ENCODE measurements at places on chromosomes 2 and 18. TPM values are rescaled to one million over a fixed set of nuclear protein-coding genes. Genes with fewer than 3 reads are reported as not detected.

DNA sequence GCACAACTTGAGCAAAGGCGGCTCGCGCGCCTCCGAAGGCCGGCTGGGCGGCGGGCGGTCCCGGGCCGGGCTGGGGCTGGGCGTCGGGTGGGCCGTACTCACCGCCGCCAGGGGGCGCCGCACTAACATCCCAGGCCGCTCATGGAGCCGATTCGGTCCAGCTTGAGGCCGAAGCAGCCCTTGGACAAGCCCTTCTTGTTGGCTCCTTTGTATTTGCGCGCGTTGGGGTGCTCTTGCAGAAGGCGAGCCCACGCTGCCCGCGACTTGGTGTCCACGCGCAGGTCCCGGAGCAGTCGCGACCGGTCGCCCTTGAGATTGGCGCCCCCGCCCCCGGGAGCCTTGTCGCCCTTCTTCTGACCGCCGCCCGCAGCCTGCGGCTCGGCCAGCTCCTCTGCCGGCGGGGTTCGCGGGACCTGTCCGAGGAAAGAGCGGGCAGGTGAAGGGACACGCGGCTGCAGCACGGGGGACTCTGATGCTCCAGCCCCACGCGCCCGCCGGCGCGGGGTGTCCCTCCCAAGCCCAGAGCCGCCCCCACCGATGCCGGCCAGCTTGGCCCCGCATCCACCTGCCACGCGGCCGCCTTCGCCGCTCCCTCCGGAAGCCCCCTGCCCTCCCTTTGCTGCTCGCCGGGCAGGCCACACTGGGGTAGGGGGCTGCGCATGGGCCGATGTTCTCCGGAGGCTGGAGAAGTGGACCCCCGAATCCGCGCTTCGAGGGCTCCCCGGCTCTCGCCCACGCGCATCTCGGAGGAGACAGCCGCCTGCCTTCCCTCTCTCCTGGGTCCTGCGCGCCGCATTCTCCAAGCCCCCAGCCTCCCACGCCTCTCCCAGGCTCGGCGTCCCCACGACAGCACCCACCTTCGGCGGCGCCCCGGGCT lies 655 bp downstream of the NPPC start:
- H3K4me1 ChIP-seq: peaks cover 25% of the 10 kb centered on the region
- H3K27ac ChIP-seq: no peak overlapping the region
- peak overlapping the region; percentile 40 for H3K4me3 ChIP-seq
- H3K27me3 ChIP-seq: no peaks in the 10 kb centered on the region

The NT5C1B gene
- not detected for total RNA-seq

The TMEM182 gene
- total RNA-seq: 1.1 TPM

GRCh38 chr2:95301876-95302641 lies 4.9 kb downstream of the KCNIP3 start:
- DNase-seq: no peak
- H3K4me1 ChIP-seq: no peaks in the 10 kb centered on the region

DNA sequence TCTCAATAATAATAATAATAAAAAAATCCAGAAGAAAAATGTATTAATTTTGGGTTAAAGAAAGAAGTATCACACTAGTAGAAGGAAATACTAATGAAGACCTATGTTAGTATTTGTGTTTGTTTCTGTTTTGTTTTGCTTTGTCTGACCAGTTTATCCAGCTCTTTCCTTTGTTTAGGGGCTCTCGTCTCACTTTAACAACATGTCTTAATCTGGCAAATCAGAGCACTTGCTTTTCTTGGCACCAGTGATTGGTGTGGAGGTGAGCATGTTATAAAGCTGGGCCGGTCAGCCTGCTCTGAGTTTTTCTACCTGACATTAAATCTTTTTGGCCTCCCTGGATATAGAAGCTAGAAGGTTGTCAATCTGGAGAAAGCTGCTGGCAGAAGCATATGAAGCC lies 15.1 kb upstream of the MEX3C start:
- H3K36me3 ChIP-seq: no peaks in the 10 kb centered on the region
- H3K4me3 ChIP-seq: no peak overlapping the region
- H3K27me3 ChIP-seq: no peaks in the 10 kb centered on the region

The METTL21A gene
- total RNA-seq: 7.1 TPM

DNA sequence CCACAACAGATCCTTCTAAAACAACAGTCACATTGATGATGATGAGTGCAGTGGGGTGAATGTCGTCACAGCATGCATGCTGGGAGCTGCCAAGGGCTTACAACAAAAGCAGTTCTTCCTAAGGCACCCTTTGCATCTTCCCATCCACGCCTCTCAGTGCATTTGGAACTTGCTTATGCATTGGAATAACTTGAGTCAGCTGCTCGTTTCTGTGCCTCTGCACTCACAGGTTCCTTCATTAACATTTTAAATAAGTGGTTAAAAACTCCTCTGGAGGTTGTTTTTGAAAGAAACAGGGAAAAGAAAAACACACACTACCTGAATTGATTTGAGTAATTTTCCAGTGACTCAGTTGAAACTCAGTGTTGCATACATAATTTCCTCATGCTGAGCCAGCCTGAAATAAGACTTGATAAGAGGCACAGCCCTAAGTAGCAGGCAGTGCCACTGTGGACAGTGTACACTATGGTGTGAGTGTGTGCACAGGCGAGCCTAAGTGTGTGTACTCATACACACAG lies 46.8 kb upstream of the TRIM43B start:
- H3K27ac ChIP-seq: no peak overlapping the region
- H3K4me1 ChIP-seq: no peaks in the 10 kb centered on the region
- no peaks in the 10 kb centered on the region for H3K36me3 ChIP-seq
- H3K27me3 ChIP-seq: no peaks in the 10 kb centered on the region
- no peak for DNase-seq
- H3K4me3 ChIP-seq: no peak overlapping the region

DNA sequence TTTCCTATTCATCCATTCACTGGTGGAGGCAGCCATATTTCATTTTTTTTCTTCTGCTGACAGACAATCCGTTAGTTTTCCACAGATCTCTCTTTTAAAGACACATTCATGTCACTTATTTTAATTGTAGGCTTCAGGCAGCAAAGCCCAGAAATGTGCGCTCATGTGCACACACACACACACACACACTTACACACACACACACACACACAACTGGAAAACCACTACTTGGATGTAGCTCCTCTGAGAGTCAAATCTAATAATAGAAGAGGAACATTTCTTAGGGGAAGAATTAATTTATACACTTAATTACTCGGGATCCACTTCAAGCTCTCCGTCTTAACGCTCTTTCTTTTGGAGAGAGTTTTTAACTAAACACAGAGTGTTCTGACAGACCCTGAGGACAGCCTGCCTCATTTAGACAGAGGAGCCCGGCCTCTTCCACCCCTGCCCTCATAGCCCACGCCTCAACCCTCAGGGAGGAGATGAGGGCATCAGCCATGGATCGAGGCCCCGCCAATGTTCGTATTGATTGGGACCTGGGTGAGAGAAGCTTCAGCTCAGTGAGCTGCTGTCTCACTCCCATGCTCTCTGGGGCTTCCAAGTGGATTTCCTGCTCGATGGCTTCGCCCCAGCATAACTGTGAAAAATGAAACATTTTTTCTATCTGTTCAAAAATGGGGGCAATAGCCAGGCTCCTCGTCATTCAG lies 261.4 kb upstream of the SKOR2 start:
- H3K27me3 ChIP-seq: no peaks in the 10 kb centered on the region
- DNase-seq: no peak
- no peaks in the 10 kb centered on the region for H3K36me3 ChIP-seq
- H3K4me3 ChIP-seq: no peak overlapping the region
- H3K4me1 ChIP-seq: no peaks in the 10 kb centered on the region
- H3K27ac ChIP-seq: no peak overlapping the region

The EN1 gene
- not detected for total RNA-seq

DNA sequence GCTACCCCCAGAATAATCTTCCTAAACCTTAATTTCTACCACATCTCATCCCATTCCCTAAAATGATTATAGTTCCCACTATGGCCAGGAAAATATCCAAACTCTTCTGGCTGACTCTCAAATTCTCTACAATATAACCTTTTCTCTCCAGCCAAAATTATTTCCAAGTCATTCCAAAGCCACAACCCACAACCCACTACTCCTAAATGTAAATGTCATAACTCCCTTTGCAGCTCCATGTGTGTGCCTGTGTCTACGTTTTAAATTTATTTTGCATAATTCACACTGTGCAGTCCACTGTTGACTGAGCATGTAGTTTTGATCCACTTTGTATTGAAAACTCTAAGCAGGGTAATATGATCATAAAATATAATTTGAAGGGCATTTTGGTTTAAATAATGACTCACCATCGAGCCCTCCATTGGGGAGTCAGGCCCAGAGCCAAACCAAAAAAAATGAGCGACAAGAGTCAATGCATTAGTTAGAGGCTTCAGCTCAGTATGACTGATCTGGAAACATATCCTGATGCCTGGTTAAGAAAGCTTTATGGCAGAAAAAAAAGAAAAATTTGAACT lies 171.0 kb downstream of the AFF3 start:
- H3K27ac ChIP-seq: no peak overlapping the region
- DNase-seq: no peak
- no peaks in the 10 kb centered on the region for H3K36me3 ChIP-seq
- H3K4me3 ChIP-seq: no peak overlapping the region
- no peaks in the 10 kb centered on the region for H3K4me1 ChIP-seq

DNA sequence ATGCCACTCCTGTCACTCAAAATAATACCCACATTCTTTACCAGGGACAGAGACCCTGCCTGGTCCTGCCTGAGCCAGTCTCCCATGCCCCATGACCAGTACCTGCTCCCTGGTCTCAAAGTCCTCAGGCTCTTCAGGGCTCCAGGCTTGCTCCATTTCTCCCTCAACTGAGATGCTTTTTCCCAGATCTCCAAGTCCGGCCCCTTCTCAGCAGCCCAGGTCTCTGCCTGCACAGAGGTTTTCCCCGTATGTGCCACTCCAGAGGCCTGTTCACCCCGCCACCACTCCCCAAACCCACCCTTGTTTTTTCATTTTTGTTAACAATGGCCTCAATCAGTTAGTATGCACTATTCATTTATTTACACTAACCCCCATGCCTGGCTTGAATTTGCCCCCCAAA lies 499.5 kb upstream of the MYT1L start:
- no peaks in the 10 kb centered on the region for H3K4me1 ChIP-seq
- H3K27ac ChIP-seq: no peak overlapping the region
- H3K27me3 ChIP-seq: no peaks in the 10 kb centered on the region

- no peaks in the 10 kb centered on the region for H3K4me1 ChIP-seq
- H3K36me3 ChIP-seq: no peaks in the 10 kb centered on the region
- H3K27me3 ChIP-seq: no peaks in the 10 kb centered on the region
- H3K4me3 ChIP-seq: peak overlapping the region; percentile 92
- H3K27ac ChIP-seq: peak overlapping the region; percentile 98
- peak; percentile 70 for DNase-seq
Observed at GRCh38 chr18:77131100-77131651, 1.4 kb downstream of the MBP start.

The ZSCAN30 gene
- 27.2 TPM for total RNA-seq

The ZSWIM2 gene
- not detected for total RNA-seq

- H3K4me3 ChIP-seq: no peak overlapping the region
- H3K4me1 ChIP-seq: no peaks in the 10 kb centered on the region
- no peaks in the 10 kb centered on the region for H3K36me3 ChIP-seq
- H3K27me3 ChIP-seq: no peaks in the 10 kb centered on the region
- no peak for DNase-seq
Observed at GRCh38 chr2:221420245-221420644, 151.9 kb downstream of the EPHA4 start.

DNA sequence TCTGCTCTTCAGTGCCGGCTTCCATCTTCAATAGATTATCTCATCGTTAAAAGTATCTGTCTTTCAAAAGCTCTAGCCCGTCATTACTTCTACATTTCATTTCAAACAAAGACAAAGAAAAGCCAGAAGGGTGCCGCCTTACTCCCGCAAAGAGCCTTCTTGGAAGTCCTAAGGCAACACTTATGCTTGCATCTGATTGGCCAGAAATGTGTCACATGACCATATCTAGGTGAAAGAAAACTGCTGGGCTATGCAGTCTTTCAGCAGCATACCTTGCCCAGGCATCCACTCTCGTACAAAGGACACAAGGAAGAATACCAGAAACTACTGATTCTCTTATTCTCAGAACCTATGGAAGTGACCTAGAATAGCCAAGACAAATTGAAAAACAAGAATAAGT lies 217.1 kb upstream of the SLC35G4 start:
- no peaks in the 10 kb centered on the region for H3K27me3 ChIP-seq
- H3K4me3 ChIP-seq: no peak overlapping the region
- no peak overlapping the region for H3K27ac ChIP-seq
- DNase-seq: no peak

The SOWAHC gene
- total RNA-seq: 18.2 TPM

The SOS1 gene
- total RNA-seq: 49.1 TPM

- no peaks in the 10 kb centered on the region for H3K36me3 ChIP-seq
- no peaks in the 10 kb centered on the region for H3K27me3 ChIP-seq
- H3K4me1 ChIP-seq: peaks cover 22% of the 10 kb centered on the region
- H3K4me3 ChIP-seq: no peak overlapping the region
Observed at GRCh38 chr2:96251721-96252292, 14.0 kb downstream of the TMEM127 start.

The GPBAR1 gene
- 3.3 TPM for total RNA-seq

Data from Peyer's patch (tissue), 4 donors.